ENCODE measurements at places on chromosomes 5 and 9.

GRCh38 chr5:173885475-173886010 is 2.6 kb upstream of the CPEB4 start:
- DNase-seq = no peak

- DNase-seq = no peak
Measured at GRCh38 chr5:111820072-111820471, 63.1 kb upstream of the NREP start.

DNA sequence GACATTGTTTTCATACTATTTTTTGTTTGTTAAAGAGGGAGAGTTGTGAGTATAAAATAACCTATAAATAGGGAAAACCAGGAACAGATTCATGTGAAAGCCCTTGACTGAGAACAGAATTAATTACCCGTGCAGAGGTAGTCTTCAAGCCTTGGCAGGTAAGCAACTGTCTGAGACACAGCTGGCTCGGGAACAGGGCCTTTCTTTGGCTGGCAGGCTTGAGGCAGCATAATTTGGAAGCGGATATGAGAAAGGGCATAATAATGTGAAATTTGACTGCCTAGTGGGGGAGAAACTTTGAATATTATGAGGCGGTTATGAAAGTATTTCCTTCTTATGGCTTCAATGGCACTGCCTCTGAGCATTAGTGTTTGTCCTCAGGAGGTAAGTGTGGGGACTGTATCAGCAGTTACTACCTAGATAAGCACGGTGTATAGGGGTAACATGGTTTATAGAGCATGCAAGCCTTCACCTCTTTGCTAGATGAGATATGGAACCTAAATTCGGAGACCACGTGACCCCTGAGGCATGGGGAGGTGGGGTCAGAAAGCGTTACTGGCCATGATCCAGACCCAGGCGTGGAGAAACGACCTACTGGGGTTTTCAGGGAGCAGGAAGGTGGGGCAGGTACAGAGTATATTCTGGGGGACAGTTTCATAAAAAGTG is 210.2 kb upstream of the GAS1 start:
- DNase-seq = peak; percentile 62

DNA sequence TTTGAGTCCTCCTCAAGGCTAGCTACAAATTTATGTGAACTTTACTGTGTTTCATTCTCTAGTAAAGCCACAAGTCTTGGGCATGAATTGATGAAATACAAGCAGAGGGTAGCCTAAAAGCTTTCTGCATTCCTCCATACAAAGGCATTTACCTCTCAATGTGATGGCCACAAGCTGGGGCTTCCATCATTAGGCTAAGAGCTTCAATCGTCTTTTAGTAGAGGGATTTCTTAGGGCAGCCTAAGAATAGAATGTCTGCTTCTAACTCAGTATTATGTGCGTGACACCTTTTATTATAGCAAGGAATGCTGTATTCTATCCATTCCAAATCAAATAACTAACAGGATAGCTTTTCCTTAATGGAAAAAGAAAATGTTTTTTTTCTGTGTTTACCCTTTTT is 3.7 kb downstream of the PLAC8L1 start:
- no peak for DNase-seq

GRCh38 chr9:91720313-91720712 is 229.7 kb downstream of the ROR2 start:
- DNase-seq = no peak

GRCh38 chr9:13904311-13904710 is 409.6 kb downstream of the NFIB start:
- DNase-seq = no peak

DNA sequence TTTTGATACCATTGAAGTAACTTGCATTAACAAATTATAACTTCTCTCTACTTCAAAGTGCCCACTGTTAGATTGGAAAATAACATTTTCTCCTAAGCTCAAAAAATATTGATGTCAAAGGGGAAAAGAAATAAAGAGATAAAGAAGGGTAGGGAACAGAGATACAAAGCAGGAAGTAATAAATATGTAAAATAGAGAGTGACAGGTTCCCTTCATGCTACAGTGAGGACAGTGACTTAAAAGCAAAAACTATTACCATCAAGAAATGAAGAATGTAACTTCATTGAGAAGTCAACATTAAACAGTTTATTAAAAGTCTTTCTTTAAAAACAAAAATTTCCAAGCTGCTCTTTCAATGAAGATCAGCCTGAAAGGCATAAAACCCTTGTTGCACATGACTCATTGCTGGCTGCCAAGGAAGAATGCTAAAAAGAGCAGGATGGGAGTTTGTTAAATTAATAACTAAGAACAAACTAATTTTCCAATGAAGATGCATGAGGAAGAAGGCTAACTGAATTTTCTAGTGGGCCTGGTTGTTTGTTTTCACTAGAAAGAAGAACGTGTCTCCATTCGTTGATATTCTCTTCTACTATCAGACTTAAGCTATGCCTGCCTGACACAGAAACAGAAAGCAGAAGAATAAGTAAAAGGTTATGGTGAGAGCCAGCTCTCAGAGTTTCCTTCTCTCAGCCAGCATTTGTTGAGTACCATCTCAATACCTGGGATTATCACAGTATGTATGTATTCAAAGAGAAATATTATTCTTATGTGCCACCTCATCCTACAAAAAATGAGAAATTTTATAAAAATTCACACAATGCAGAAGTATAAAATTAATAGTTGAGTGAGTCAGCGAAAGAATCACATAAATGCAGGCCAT is 197.8 kb upstream of the NREP start:
- no peak for DNase-seq

DNA sequence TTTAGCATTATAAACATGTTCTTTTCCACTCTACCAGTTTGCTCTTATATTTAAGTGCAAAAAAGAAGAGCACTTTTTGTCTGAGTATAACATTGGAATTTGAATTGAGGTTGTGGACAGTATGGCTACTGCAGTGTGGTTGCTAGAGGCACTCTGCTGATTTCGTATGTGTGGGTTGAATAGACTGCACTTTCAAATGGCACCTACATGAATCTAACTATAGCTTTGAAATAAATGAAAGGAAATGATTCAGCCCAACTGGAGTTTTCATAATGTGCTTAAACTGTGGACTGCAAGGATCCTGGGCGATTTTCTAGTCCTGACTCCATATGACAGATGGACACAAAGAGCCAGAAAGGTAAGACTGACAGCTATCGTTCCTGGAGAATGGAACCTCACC is 657.6 kb upstream of the RIOK2 start:
- no peak for DNase-seq

GRCh38 chr5:110383231-110383630 is 343.2 kb downstream of the TMEM232 start:
- DNase-seq = no peak

- DNase-seq = no peak
Measured at GRCh38 chr9:91033797-91034196, 232.2 kb downstream of the SYK start.

DNA sequence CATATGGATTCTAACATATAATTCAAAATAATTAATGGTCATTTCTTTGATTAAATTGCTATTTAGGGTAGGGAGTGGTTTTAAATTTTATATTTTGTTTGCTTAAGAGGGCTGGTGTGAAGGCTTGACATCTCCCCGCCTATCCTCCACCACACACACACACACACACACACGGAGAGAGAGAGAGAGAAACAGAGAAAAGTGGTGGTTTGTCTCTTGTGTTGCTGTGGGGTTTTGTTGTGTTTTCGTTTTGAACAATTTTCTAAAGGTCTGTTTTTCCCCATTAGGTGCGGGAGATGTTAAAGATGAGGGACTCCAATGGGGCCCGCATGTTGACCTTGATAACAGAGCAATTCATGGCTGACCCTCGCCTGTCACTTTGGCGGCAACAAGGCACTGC is 161.9 kb downstream of the ZSWIM6 start:
- no peak for DNase-seq

- DNase-seq = no peak
Measured at GRCh38 chr9:19629488-19629887, 159.3 kb downstream of the SLC24A2 start.

DNA sequence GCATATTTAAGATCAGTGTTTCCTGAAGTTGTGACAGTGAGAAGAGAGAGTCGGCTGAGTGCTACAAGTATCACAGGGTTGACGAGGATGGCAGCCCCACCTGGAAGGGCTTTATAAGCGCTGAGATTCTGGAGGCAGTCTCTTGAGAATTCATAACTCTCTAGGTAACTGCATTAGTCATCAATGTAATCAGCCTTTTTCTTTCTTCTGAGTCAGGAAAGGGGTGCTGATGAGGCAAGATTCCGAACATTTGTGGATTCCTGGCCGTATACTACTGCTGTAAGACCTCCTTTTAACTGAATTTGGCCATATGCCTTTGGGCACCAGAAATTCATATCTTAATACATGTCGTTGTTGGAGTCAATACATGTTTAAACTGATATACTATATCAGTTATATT is 6.6 kb upstream of the RNF20 start:
- no peak for DNase-seq

GRCh38 chr5:110258460-110259216 is 467.8 kb downstream of the TMEM232 start:
- DNase-seq = no peak

- DNase-seq = no peak
Measured at GRCh38 chr9:23321049-23321448, 505.0 kb downstream of the ELAVL2 start.

GRCh38 chr9:128361296-128361985 is 9.7 kb upstream of the URM1 start:
- no peak for DNase-seq

GRCh38 chr9:89822996-89823395 is 218.2 kb downstream of the GADD45G start:
- DNase-seq = no peak

DNA sequence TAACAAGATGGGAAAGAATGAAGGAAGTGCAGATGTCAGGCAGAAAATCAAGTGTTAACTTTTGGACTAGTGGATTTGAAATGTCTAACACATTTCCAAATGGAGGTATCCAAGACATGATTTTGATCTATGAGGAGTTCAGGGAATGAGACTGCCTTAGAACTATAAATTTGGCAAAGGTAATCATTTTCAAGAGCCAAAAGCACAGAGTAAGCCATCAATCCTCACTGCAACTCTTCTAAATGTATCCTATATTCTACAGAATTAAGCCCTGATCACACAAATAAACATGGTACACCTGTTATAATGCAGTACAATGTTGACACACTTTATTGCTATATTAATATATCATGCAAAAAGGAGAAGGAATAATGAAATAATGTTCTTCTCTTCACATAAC is 55.6 kb downstream of the SETX start:
- no peak for DNase-seq

GRCh38 chr5:139651853-139652787 is 4.0 kb downstream of the CXXC5 start:
- DNase-seq = peak; percentile 83

DNA sequence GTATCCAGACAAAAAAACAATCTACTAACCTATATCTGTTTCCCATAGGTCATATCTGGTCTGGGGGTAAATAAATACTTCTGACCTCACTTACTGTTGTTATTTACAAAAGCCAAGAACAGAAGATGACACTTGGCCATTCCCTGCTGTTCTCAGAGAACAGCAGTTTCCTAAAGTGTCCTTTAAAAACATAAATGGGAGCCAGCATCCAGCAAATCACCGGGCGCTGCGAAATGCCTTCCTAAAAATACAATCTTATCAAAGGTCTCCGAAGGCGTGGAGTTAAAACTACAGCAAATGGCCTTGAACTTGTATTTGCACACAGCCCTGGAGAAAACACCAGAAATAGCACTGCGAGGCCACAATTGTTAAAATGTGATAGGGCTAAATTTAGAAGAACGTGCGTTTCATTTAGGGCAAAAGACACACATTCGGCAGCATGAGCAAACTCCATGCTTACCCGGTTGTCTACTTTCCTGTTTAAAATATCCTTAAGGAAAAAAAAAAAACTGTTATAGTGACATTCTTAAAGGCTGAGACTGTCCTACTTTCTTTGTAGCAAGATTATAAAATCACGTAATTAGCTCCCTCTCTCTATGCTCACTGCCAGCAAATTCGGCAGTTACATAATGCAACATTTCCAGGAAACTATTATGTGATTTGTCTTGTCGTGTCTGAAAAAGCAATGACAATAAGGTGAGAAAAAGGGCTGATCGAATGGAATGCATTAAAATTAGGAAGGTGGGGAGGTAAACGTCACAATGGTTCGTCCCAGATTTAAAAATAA is 1.5 kb downstream of the NFIL3 start:
- DNase-seq = no peak

GRCh38 chr5:37714756-37715155 is 125.1 kb downstream of the GDNF start:
- no peak for DNase-seq

- no peak for DNase-seq
Measured at GRCh38 chr5:148615644-148616275, 38.6 kb downstream of the HTR4 start.

DNA sequence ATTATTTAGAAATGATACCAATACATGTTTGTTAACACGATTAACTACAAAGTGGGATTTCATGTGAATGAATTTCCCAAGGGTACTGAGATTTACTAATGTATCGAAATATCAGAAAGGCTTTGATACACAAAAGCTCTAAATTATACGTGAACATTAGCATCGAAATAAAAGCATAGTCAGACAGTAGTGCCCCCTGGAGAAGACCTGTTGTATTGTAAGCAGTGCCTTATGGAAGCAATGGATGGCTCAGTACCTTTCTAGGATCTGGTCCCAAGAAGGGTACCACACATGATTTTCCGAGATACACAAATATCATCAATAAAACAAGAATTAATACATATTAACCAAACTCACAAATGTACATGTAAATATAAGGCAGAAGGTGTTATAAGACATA is 153.8 kb downstream of the CDH12 start:
- no peak for DNase-seq

DNA sequence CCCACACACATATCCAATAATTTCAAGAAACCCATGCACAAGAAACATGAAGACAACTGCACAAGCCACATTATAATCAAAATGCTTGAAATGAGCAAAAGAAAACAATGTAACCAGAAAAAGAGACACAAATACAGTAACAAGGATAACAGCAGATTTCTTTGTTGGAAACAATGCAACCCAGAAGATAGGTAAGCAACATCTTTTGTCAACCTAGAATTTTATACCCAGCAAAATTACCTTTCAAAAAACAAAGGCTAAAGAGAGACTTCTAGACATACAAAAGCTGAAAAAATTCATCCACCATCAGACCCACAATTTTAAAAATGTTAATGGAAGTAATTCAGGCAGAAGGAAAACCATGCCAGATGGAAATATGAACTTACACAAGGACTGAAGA is 5.0 kb upstream of the COL23A1 start:
- no peak for DNase-seq

- no peak for DNase-seq
Measured at GRCh38 chr9:80498001-80498555, 926.3 kb downstream of the TLE4 start.

GRCh38 chr5:135826994-135827671 is 7.3 kb upstream of the SLC25A48 start:
- no peak for DNase-seq
